ENCODE measurements at places on chromosomes 6 and 20.
A peak's percentile ranks its signal among the peaks of the same experiment; 100 is the strongest.

DNA sequence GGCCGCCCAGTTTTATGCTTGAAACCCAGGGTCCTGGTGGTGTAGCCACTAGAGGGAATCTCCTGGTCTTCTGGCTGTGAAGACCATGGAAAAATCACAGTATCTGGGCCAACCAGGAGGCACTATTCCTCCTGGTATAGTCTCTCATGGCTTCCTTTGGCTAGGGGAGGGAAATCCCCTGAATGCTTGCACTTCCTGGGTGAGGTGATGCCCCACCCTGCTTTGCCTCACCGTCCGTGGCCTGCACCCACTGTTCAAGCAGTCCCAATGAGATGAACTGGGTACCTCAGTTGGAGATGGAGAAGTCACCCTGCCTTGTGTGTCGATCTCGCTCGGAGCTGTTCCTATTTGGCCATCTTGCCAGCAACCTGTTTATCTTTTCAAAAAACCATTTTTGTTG, 10.1 kb upstream of the ZNF337 start:
- no peak for DNase-seq

DNA sequence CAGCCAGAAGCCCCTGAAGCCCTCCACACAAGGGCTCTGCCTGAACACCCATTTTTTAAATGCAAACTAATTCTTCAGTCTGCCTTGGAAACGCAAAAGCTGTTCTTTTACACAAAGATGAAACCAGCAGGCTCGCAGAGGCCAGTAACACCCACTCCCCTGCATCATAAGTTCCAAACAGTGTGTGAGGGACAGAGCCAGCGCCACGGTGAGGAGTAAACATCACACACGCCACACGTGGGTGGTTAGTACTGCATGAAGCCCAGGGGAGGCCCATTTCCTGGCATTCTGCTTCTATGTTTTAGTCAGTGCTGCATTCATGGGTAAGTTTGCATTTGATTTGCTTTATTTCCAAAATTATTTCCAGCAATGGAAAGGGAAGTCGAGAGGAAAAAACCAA, 217.7 kb upstream of the RIN2 start:
- no peak for DNase-seq

DNA sequence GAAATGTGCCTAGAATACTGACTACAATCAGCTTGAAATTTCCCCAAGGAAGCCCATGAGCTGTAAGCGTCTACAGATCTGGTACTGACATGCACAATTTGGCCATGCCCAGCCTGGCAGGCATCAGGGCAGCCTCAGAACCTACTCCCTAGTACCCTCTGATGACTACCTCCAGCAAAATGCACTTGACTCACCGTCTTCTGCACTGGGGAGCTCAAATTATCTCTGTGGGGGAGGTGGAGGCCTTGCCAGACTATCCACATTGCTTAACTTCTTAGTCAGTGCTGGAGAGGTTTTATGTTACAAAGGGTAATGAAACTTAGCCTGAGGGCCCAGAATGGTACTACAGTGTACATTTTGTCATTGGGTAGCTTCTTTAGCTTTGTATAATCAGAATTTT, 126.0 kb upstream of the ADGRF1 start:
- peak; percentile 98 for DNase-seq

DNA sequence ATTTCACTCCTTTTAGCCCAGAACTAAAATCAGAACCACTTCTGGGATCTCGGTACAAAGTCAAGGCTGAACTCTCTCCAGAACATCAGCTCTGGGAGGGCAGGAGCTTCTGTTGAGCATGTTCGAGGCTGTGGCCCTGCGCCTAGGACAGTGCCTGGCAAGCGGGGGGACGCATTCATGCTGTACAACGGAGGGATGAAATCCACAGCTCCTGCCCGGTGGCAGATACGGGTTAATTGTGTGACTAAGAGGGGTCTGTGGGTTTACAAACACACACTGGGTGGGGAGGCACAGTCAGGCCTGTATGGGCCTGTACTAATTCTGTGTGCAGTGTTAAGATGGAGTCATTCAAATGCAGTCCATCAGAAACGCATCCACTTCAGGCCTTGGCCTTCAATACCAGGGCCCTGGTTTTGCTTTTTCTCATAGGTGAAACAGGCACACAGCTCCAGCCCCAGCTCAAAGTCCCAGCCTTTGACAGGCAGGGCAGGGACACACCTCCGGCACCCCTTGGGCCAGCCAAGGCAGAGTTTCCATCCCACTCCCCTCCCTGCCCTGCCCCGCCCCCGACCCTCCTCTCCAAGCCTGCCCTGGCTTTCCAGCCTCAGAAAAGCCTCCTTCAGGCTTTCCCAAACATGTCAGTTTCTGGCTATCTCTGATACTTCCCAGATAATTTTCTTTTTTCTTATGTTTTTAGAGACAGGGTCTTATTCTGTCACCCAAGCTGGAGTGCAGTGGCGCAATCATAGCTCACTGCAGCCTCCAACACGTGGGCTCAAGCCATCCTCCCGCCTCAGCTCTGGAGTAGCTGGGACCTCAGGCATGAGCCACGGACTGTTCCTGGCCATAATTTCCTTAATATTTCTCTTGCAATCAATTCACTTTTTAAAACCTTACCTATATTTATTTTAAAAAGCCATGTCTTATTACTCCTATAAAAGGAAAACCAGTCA, 109.8 kb downstream of the SULF2 start:
- no peak for DNase-seq

GRCh38 chr6:129699659-129700058, 10.3 kb downstream of the ARHGAP18 start:
- DNase-seq = no peak

GRCh38 chr20:31593221-31594001, 11.7 kb upstream of the ID1 start:
- peak; percentile 100 for DNase-seq

DNA sequence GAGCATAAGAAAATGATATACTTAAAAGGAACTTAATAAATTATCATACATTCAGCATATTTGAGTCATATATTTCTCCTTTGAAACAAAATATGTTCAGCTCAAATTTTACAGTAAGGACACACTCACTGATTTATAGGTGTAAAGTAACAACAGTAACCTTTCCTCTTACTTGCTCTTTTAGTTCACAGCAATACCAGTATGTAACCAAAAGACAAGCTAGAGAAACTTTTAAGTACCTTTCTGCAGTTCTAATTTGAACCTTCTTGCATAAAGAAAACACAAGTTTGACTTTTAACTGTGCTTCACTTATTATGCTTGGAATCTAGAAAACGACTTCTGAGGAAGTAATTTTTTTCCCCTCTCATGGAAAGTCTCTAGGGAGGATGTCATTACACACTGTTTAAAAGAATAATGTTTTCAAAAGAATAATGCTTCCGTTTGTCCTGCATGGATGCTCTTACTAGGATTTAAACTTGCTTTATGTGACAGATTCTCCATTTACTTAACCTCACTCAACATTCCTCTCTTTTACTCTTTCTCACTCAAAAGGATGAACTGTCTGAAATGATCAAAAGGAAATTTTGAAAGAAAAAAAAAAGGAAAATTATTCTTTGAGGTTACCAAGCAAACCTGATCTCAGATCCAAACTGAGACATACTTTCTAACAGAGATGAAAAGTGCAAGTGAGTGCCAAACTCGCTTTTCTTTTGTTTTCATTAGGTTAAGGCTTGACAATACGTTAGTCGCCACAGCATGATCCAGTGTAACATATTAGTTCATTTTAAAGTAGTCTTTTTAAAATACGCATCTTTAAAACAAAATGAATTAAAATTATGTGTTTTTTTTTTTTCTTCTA, 22.4 kb upstream of the CALHM6 start:
- no peak for DNase-seq

GRCh38 chr6:26359765-26360164, 5.2 kb upstream of the BTN3A2 start:
- DNase-seq = no peak

GRCh38 chr6:127606131-127606562, 29.2 kb downstream of the C6orf58 start:
- peak; percentile 60 for DNase-seq

GRCh38 chr6:125312478-125312877, 10.7 kb upstream of the HDDC2 start:
- no peak for DNase-seq

DNA sequence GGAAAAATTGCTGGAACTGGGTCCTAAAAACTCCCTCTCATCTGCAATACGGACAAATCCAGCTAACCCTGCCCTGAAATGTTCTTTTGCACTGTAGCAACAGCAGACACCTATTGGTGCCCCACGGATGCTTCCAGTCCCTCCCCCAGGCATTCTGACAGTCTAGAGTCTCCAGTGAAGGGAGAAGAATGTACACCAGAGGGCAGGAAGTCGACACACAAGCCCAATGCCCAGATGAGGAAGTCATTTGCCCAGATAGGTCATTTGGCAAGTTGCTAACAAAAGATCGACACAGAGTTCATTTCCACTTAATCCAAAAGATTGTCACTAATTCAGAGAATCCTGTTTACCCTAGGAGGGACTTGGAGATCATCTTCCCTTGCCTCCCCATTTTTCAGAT, 293.0 kb upstream of the PRDM1 start:
- DNase-seq = peak; percentile 45

- no peak for DNase-seq
Observed at GRCh38 chr20:63128367-63128766, 87.6 kb downstream of the YTHDF1 start.

DNA sequence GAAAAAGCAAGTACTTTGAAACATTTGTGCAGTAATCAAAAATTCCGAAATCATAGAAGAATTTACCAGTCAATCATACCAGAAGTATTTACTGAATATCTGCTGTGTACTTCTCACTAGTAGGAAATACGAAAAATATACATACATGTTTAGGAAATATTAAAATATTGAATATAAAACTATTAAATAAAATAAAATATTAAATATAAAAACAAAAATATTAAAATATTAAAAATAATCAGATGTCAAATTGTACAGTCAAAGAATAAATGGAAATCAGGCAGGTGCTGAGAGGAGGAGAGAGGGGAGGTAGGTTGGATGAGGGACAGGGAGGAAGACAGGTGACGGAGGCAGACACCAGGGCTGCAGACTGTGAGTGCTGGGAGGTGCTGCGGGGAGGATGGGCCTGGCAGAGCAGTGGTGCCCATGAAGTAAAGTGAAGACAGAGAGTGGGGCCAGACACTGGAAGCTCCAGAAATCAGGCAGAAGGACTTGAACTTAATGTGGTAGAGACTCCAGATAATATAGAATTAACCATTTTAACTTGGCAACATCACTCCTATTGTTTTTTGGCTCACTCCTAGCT, 55.9 kb downstream of the PRKN start:
- no peak for DNase-seq

DNA sequence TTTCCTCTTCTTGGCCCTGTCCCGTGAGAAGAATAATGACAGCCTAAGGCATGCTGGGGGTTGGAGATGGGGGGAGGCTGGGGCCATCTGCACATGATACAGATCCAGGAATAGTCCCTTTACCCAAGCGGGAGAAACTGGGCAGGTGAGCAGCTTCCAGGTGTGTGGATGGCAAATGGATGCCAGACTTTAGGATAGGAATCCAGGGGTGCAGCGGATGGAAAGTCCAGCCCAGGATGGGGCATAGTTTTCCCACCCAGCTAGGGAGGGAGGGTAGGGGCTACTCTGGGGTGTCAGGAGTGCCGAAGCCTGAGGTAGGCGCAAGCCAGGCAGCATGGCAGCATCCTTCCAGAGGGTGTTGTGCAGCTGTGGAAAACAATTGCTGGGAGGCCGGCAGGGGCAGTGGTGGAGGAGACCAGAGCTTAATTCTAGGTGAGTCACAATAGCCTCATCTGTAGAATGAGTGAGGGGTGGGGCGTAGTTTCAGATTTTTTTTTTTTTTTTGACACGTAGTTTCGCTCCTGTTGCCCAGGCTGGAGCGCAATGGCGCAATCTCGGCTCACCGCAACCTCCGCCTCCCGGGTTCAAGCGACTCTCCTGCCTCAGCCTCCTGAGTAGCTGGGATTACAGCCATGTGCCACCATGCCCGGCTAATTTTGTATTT, 15.4 kb upstream of the FAM110A start:
- peak; percentile 90 for DNase-seq

DNA sequence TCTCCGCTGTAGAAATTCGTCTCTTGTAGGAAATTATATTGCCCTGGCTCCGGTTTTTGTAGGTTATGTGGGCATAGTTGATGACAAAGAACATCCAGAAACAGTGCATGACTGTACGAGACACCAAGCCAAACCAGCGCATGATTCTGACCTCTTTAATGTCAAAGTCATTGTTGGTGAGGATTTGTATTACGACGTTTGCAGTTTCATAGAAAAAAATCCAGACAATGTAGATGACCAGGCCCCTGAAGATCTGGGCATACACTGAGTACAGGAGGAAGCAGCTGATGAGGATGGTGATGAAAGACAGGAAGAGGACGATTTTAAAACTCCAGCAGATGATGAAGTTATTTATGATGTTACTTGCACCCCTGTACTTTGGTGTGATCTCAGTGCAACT, 39.1 kb upstream of the TBC1D22B start:
- DNase-seq = no peak

- no peak for DNase-seq
Observed at GRCh38 chr6:80347101-80347500, 240.6 kb downstream of the BCKDHB start.

DNA sequence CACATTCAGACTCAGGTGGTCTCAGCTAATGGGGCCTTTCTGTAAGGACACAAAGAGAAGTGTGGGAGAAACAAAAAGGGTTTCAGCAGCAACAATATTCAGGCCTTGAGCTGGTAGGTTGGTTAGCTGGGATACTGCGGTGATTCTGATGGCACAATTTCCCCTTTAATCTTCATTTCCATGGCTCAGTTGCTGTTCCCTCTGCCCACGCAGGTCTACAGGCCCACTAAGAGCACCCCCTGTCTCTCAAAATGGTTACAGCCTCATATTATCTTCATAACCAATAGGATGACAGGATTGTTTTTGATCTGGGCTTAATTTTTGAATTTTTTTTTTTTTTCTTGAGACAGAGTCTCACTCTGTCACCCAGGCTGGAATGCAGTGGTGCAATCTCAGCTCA, 48.9 kb downstream of the MYB start:
- DNase-seq = no peak

GRCh38 chr6:64750910-64751309, 956.1 kb downstream of the EYS start:
- no peak for DNase-seq

- no peak for DNase-seq
Observed at GRCh38 chr20:37522260-37523011, 1.4 kb downstream of the NNAT start.

DNA sequence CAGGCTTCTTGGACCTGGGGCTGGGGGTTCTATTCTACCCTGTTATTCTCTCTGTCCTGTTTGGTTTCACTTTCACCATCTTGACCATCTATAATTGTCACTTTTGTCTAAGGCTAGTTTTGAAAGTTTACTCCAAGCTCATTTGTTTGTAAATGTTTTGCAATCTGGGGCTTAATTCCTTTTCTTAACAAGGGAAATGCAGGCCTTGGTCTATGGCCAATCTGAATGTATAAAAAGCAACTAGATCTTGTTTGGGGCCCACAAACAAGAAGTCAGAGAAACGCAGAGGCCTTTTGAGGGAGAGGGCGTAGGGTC, 86.3 kb upstream of the PREP start:
- no peak for DNase-seq

DNA sequence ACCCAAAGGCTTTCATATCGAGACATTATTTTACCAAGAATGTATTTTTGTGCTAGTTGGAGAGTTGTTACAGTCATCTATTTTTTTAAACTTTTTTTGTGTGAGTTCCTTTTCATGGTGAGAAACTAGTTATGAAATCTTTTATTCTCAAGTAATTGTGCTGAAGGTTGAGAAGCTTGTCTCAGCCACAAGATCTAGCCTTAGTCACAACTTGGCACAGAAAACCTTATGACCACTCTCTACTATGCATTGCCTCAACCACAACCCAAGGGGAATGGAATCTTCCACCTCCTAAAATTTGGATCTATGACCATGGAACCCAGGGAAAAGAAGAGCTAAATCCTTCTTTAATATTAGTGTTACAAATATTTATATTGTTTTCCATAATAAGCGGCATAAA, 58.5 kb downstream of the HS3ST5 start:
- peak; percentile 67 for DNase-seq
